ENCODE measurements at places on chromosomes 11 and 22.
A peak's percentile ranks its signal among the peaks of the same experiment; 100 is the strongest.

GRCh38 chr11:16727806-16728205, 10.6 kb upstream of the C11orf58 start:
- no peak for DNase-seq

- no peak for DNase-seq
Measured at GRCh38 chr11:30245621-30246020, 14.8 kb downstream of the FSHB start.

GRCh38 chr11:92784331-92784730, 185.1 kb upstream of the MTNR1B start:
- peak; percentile 45 for DNase-seq

DNA sequence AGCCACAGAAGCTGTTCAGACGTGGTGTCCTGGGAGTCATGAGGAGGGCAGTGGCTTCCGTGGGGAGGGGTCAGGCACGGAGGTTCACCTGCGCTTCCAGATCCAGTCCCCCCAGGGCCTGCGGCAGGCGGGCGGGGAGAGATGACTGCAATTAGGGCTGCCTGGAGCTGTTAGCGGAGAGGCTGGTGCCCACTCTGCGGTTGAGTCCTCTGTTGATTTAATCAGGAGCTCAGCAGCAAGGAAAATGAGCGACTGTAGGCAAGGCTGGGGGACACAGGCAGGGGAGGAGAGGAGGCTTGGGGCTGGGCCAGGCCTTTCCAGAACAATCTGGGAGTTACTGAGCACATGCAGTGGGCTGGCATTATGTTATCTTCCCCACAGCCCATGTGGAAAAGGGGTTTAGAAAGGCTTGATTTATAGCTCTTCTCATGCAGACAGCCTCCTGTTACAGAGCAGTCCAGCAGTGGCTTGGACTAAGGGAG, 13.1 kb downstream of the PLCB3 start:
- no peak for DNase-seq
